HCT116 (cell line): ENCODE measurements at places on chromosomes 1 and 21. TPM values are rescaled to one million over a fixed set of nuclear protein-coding genes. Genes with fewer than 3 reads are reported as not detected.

The ANKRD45 gene
- 0.44 TPM for total RNA-seq

The RGS2 gene
- total RNA-seq, result 21.1 TPM

The OR2M4 gene
- total RNA-seq, result not detected

The ASPM gene
- 29.9 TPM for total RNA-seq

DNA sequence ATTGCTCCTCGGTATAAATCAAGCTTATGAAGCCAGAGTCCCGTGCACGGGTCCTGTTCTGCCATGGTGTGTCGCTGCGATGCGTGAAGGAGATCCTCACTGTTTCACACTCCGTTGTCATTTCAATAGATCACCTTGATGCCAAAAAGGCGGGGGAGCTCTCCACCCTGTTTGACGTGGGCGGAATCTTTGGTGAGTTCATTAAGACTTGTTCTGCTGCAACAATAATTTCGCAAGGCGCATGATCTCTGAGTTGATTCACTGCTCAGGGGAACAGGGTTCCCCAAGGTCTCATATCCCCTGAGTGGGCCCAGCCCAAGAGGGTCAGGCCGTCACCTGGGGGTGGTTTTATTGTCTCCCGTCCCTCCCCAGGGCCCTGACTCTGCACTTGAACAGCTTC is 50.0 kb downstream of the SLC37A1 start:
- no peak overlapping the region for H3K4me3 ChIP-seq
- H3K27me3 ChIP-seq, result no peaks in the 10 kb centered on the region
- no peaks in the 10 kb centered on the region for H3K36me3 ChIP-seq
- H3K27ac ChIP-seq, result no peak overlapping the region

- no peak overlapping the region for H3K27ac ChIP-seq
- H3K27me3 ChIP-seq, result no peaks in the 10 kb centered on the region
- no peak for DNase-seq
- no peaks in the 10 kb centered on the region for H3K36me3 ChIP-seq
- no peaks in the 10 kb centered on the region for H3K4me1 ChIP-seq
Observed at GRCh38 chr1:54001591-54001990, 16.4 kb downstream of the LDLRAD1 start.

DNA sequence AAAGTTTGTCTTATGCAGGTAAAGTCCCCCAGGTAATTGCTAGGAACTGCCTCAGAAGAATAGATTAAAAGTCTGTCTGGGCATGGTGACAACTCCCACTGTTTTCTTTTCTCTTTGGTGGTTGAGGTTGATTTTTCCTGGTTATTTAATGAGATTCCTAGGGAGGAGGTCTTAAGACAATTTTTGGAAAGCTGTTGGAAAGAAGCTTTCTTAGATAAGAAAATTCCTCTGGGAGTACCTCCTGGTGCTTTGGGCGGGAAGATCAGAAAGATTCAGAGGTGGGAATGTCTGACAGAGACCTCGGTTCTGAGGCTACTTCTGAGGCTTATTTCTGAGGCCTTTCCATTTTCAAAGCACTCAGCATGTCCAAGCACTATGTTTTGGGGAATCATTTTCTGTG is 25.0 kb upstream of the IVNS1ABP start:
- DNase-seq, result no peak
- H3K27ac ChIP-seq, result no peak overlapping the region
- H3K27me3 ChIP-seq, result no peaks in the 10 kb centered on the region
- no peaks in the 10 kb centered on the region for H3K4me1 ChIP-seq

DNA sequence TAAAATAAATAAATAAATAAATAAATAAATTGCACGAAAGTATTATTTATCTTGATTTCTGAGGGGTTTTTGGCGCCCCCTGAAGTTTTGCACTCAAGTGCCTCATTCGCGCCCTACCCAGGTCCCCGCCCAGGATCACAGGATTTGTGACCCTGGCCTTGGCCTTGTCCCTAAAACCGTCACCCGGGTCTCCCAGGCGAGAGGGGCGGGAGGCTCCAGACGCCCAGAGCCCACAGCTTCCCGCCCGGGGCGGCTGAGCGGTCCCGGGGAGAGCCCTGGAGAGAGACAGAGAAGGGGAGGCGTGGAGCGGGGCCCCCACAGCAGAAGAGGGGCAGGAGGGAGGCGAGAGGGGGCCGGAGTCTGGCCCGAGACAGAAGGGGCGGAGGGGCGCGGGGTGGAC is 91.8 kb upstream of the CASZ1 start:
- H3K4me3 ChIP-seq, result no peak overlapping the region
- peaks cover 11% of the 10 kb centered on the region for H3K4me1 ChIP-seq
- no peaks in the 10 kb centered on the region for H3K36me3 ChIP-seq
- DNase-seq, result no peak
- H3K27ac ChIP-seq, result no peak overlapping the region

DNA sequence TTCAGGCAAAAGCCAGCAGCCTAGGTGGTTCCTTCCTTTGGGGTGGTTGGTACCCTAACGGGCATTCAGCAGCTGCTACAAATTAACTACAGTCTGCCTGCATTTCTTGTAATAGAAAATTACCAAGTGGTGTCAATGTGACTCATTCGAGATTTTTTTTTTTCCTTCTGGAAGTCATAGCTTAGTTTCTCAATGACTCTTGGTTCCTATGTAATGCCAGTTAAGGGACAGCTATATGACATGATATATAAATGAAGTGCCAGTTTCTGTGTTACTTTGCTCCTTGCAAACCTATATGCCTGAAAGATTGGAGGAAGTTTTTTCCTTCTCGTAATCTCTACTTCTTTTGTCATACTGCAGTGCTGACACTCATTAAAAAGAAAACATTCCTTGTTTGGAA is 2.6 kb downstream of the MGST3 start:
- no peak overlapping the region for H3K27ac ChIP-seq
- H3K36me3 ChIP-seq, result no peaks in the 10 kb centered on the region
- H3K4me1 ChIP-seq, result peaks cover 33% of the 10 kb centered on the region
- H3K4me3 ChIP-seq, result no peak overlapping the region

DNA sequence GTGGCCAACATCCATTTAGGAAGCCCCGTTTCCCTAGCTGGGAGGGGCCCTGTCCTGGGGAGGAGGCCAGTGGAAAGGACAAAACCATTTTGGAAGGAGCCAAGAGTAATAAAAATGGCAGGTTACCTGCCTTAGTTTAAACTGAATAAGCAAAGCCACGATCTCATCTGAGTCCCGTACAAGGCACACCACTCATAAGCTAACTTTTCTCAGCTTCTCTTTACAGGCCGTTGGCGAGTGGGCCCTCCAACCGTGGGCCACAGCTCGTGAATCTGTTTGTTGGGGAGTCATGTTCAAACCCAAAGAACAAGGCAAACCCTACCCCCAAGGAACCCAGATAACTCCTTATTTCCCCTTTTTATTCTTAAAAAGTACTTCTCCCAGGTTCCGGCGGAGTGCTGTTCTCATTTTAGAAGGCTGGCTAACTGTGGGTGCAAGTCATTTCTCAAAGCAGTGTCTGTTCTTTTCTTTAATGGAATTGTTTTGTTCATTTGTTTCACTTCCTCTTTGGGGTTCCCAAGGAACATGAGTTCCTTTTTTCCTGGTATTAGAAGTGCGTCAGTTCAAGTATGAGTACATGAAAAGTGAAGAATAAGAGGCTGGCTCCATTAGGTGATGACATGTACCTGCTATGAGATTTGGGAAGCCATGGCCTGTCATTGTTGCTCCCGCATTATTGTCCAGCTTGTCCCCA is 89.0 kb downstream of the PSMG1 start:
- H3K27ac ChIP-seq, result no peak overlapping the region
- H3K36me3 ChIP-seq, result no peaks in the 10 kb centered on the region
- DNase-seq, result no peak
- no peaks in the 10 kb centered on the region for H3K4me1 ChIP-seq
- H3K4me3 ChIP-seq, result no peak overlapping the region
